DMS153 (cell line): ENCODE measurements at places on chromosomes 6 and 20.

- no peak for DNase-seq
These were observed 75.1 kb downstream of the CDC40 start for GRCh38 chr6:110255211-110255750.

DNA sequence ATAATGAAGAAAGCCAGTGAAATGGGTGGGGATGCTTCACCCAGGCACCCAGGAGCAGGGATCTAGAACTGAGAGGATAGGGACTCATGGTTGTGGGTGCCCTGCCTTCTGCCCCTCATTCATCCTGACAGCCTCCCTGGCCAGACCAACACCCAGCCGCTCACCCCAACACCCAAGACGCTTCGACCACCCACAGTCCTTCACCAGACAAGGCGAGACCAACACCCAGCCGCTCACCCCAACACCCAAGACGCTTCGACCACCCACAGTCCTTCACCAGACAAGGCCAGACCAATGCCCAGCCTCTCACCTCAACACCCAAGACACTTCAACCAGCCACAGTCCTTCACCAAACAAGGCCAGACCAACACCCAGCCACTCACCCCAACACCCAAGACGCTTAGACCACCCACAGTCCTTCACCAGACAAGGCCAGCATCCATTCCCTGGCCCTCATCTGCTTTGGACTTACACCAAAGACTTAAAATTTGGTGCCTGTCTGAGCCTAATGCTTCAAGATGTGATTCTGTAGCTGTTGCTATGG is 131.5 kb downstream of the ANKRD60 start:
- no peak for DNase-seq

DNA sequence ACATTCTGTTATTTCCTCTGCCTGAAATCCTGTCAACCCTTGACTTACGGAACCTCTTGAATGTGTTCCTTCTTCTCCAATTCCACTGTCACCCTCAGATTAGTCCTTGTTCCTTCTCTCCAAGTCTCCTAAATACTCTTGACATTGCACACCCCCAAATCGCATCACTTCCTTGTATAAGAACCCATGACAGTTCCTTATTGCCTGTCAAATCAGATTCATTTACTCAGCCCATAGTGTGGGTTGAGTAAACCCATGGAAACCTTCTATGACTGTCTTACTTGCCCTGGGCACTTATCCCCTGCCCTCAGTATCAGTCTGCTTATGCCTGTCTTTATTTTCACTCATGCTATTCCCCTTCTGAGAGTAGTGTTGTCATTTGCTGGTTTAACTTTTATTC is 40.5 kb downstream of the ARMC2 start:
- DNase-seq, result no peak

- DNase-seq, result peak; percentile 53
These were observed 155.1 kb upstream of the ENPP5 start for GRCh38 chr6:46325561-46326530.

DNA sequence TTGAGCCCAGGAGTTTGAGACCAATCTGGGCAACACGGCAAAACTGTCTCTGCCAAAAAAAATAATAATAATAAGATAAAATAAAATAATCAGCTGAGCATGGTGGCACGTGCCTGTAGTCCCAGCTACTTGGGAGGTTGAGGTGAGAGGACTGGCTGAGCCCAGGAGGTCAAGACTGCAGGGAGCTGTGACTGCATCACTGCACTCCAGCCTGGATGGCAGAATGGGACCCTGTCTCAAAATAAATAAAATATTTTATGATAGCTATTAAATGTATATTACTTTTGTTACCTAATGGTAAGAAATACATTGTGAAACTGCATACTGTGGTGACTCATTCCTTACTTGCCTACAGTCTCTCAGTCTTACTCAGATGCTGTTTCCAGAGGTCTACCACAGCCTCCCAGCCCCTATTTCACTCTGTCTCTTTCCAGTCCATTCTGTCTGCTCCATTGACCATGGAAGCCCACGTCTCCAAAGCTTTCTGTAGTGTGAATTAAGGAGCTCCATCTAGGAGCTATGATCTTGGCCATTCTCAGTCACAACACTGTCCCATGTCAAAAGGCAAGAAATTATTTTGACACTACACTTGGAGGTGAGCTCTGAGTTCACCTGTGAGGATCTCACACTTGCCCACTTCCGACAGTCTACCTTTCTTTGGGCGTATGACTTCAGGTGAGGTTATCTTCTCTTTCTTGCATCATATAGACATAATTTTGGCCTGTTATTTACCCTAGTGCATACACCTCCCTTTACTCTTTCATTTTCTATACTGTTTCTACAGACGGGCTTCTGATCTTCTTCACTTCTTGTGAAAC is 22.4 kb upstream of the SNX9 start:
- DNase-seq, result no peak

GRCh38 chr20:32753731-32754130 is 8.5 kb upstream of the DNMT3B start:
- no peak for DNase-seq

GRCh38 chr20:32132911-32133549 is 23.5 kb downstream of the TM9SF4 start:
- DNase-seq, result no peak

- DNase-seq, result no peak
These were observed 21.1 kb upstream of the TAF8 start for GRCh38 chr6:42029062-42029685.

- DNase-seq, result no peak
These were observed 388.2 kb downstream of the SYNE1 start for GRCh38 chr6:152248980-152249379.

- DNase-seq, result no peak
These were observed 33.8 kb downstream of the NHLRC1 start for GRCh38 chr6:18088419-18089296.

DNA sequence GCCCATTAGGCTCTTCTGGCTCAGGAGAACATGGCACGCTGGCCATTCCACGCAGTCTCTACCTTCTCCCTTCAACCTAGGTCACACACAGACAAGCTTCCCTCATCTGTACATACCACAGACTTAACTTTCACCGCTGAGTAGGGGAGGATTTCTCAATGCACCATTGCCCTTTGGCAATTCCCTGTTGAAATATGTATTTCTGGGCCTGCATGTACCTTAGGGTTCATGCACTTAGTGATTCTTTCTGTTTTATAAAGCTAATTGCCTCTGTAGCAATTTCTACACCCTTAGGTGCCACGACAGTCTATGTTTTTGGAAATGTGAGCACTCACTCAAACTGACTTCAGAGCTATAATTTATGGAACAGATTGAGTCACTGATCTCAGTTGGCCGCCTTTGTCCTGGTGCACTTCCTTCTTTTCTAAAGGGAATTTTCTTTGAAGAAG is 253.8 kb upstream of the PRDM1 start:
- DNase-seq, result no peak

GRCh38 chr6:105920071-105920470 is 166.1 kb upstream of the PRDM1 start:
- no peak for DNase-seq

DNA sequence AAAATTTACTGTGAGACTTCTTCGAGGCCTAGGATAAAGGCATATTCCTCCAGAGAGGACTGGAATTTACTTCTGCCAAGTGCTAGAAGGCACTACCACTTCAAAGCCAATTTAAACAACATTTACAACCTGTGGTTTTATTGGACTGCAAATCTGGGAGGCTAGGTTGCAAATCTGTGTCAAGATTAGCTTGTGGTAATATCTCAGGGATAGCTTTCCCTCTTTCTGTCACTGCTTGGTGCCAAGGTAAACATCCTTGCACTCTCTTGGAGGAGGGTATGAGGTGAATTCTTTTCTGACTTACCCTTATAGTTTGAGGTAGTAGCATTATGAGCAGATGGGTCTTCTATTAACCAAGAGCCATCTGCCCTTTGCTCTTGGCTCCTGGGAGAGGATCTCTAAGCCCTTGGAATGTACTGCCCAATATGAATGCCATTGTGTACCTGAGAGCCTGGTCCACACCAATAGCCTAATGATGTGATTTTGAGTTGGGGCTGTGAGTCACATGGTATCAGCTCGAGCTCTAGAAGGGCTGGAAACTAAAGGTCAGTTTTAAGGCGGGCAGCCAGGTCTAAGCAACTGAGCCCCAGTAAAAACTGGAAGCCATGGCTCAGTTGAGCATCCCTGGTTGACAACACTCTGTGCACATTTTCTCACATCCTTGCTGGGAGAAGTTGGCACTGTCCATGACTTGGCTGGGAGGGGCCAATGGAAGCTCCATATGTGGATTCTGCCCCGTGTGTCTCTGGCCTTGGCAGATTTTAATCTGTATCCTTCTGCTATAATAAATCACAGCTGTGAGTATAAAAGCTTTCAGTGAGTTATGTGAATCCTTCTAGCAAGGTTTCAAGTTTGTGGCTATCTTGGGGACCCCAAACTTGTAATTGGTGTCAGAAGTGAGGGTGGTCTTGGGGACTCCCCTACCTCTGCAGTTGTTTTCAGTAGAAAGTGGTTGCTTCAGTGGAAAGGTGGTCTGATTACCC is 188.1 kb downstream of the UBE3D start:
- no peak for DNase-seq

DNA sequence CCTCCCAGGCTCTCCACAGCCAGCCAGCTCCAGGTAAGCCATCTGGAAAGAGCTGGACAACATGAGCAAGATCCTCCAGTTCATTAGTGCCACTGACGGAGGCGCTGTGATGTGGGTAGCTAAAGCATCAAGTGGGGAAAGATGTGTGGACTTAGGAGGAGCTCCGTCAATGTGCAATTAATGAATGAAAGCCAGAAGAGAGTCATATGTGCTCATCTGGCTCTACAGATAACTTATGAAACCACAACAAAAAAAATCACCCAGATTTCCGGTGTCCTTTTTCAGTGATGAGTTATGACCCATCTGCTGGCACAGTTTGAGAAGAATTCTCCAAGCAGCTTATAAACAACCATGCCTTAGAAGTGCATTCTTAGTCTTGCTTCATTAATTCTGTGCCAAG is 311.7 kb upstream of the PLCB4 start:
- DNase-seq, result no peak

DNA sequence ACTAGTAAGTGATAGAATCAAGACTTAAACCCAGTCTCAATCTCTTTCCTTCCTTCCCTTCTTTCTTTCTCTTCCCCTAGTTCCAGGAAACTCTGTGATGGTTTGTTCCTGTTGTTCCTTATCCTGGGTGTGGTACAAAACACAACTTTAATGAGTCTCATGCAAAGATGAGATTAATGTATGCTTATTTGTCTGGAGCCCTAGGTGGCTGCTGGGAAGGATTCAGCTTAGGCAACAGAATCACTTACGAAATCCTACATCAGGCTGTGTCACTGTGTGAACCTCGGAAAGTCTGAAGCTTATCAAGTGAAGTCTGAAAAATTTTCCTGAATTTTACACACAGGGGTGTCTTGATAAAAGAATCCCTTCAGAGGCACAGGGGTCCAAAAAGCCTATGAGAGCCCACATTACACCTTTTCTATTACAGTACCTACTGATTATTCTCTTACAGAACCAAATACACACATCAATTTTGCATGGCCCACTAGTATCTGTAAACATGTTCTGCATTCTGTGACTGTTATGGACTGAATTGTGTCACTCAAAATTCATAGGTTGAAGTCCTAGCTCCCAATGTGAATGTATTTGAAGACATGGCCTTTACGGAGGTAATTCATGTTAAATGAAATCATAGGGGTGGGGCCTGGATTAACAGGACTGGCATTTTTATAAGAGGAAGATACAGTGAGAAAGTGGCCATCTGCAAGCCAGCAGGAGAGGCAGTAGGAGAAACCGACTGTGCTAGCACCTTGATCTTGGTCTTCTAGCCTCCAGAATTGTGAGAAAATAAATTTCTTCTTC is 144.7 kb downstream of the MYB start:
- DNase-seq, result no peak

- no peak for DNase-seq
These were observed 308.5 kb upstream of the POU3F2 start for GRCh38 chr6:98525860-98526259.

DNA sequence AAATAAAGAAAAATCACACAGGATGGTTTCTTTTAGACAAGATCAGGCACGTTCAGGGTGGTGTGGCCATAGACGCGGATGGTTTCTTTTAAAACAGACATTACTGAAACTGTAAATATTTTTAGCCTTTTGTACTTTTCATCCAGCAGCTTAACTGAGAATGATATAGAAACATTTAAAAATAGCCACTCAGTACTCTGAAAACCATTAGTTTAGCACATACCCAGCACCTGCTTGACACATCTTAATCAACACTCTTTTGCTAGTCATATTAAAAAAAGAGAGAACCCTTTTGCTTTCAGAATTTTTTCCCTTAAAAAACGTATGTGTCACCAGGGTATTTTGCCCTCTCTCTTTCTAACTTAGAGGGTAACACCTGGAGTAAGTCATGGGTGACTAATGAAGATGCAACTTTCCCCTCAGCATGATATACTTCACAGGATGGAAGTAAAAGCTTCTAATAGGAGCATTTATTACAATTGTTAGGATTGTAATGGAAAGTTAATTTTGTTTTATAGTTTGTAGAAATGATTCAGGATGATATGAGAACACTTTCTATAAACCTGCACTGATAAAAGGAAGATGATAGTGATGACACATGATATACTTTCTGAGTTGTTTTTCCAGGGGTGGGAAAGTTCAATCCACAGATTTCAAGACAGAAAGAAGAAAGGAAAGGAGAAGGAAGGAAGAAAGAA is 45.2 kb downstream of the BACH2 start:
- DNase-seq, result no peak

- DNase-seq, result no peak
These were observed 6.4 kb downstream of the TIAM2 start for GRCh38 chr6:155001482-155001881.

DNA sequence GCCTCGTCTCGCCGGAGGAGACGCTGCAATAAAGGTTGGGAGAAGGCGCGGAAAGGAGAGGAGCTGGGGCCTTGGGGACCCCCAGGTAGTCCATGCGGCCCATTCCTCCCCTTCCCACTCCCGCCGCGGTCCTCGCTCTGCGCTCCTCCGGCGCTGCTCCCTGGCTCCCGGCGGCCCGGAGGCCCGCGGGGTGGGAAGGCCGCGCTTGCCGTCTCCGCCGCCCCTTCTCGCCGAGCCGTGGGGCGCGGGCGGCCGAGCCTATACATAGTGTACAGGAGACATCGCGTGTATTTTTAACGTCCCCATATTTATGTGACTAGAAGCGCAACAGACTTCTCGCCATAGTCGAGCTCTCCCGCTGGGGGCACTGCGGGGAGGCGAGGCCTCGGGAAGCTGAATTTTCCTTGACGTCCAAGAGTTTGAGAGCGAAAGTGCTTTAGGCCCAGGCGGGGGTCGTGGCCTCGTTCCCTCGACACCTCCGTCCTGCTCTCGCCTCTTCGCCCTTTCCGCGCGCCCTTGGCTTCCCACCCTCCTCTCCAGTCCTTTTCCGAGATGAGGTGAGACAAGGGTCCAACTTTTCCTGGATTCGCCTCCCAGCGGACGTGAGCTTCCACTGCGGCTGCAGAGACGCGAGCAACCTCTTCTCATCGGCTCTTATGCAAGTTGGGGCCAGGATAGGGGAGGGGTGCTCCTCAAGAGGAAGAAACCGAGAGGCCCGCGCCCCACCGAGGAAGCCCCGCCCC is 29.0 kb downstream of the SLC12A5 start:
- DNase-seq, result peak; percentile 58

GRCh38 chr6:168139121-168139520 is 60.1 kb upstream of the FRMD1 start:
- no peak for DNase-seq

DNA sequence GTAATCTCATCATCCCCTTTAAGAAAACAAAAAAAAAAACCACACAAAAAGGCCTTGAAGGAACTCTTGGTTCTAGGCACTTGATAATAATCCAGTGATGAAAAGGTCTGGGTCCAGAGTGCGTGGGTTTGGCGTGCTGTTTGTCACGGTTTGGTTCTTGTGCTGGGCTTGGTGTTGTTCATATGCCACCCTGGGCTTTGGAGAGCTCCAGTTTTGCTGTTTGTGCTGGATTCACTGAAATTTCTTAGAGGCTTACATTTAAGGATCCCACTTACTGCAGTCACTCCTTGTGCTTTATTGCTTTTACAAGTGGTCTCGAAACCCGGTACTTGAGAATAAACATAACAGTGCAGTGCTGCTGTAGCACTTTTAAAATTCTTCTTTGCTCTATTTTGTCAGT is 68.8 kb upstream of the XRN2 start:
- no peak for DNase-seq
